ENCODE measurements at places on chromosomes 16 and 17. TPM values are rescaled to one million over a fixed set of nuclear protein-coding genes. Genes with fewer than 3 reads are reported as not detected.

GAST gene
- not detected for total RNA-seq

KRT28 gene
- not detected for total RNA-seq

HIGD1B gene
- total RNA-seq: 1.1 TPM

ASGR2 gene
- not detected for total RNA-seq

TP53TG3 gene
- not detected for total RNA-seq

All from glutamatergic neuron (in vitro differentiated cells).